NCI-H1048 (cell line): ENCODE measurements at places on chromosomes 16 and 17.

DNA sequence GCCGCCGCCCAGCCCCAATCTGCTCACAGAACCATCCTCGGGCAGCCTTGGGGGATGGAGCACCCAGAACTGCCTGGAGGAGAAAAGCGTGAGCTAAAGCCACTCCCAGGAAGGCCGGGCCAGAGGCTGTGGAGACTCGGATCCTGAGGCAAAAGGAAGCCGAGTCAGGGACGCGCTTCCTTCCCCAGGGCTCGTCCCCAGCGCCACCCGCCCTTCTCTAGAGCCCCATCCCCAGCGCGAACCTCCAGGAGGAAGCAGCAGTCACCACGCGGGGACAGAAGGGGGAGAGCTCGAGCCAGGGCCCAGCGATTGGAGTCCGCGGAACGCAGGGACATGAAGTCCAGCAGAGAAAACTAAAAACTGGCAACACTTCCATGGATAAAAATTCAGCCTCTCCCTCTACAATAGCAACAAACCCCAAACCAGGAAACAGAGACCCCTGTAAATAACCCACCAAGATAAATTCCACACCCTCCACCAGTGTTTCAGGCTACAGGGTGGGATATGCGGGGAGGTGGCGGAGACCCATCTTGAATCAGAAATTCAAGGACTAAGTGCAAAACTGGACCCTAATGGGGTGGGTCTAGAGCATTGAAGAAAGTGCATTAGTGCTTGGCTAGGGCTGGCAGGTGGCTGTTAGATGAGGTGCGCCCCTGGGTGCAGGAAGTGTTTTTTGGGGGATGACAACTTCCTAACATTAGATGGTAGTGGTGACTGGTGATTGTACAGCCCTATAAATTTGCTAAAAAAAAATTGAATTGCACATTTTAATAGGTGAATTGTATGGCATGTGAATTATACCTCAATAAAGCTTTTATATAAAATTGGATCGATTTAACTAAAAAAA lies 116.1 kb upstream of the METRNL start:
- DNase-seq: no peak

DNA sequence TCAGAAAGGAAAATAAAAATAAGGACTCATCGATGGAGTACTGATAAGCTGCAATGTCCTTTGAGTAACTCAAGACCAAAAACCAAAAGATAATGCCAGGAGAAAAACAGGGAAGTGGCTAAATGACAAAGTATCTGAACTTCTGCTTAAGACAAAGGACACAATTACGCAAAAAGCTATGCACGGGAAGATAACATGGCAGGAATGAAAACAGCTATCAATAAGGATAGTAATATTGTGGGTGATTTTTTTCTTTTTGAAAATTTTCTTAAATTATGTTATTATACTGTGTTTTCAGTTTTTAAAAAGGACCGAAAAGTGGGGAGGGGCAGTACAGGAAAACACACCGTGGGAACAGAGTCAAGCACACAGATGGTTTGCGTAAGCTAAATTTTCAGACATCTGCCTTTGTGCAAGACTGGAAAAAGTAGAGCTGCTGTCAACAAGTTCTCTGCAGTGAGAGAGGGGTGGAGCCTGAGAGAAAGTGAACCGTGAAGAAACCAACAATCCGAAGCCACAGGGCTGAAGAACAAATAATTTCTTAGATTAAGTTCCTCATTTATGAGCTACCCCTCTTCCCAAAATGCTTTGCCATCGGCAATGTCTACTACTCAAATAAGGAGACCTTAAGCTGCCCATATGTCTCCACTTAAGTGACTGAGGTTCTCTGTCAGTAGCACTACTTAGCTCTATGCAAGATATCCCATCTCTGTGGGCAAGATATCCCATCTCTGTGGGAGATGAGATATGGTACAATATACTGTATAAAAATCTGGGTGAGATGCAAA lies 99.9 kb upstream of the CORO6 start:
- DNase-seq: no peak

DNA sequence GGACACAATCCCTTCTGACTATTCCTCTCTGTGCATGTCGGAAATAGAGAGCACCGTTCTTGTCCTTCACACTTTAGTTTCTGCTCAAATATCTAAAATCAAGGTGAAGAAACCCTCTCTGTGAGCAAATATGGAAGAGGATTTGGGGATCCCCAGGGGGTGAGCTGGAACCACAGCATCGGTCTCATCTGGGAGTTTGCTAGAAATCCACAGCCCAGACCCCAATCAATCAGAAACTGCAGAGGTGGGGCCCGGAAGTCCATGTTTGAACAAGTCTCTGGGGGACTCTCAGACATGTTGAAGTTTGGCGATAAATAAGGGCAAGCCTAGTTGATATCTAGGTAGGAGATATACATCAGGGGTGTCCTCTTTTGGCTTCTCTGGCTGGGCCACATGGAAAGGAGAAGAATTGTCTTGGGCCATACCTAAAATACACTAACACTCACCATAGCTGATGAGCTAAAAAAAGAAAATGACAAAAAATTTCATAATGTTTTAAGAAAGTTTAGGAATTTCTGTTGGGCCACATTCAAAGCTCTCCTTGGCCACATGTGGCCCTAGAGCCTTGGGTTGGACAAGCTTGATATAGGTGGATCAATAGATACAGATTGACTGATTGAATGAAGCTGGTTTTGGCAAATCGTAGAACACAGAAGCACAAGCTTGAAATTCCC lies 168.0 kb upstream of the FOXF1 start:
- DNase-seq: no peak

GRCh38 chr17:41751288-41751687 lies 16.8 kb upstream of the HAP1 start:
- DNase-seq: no peak

DNA sequence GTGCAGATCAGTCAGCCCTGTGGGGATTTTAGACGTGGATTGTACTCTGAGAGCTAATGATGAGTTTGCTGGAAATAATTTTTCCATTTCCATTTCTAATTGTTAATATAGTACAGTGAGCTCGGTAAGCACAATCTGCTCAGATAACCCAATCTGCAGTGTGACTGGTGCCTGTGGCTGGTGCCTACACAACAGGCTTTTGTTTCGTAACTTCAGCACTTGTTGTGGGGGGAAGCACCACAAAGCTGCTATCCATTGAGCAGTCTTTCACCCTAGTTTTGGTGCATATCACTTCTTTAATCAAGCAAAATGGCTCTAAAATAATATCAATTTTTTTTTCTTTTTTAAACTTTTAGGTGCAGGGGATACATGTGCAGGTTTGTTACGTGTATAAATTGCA lies 534.9 kb upstream of the HSBP1 start:
- no peak for DNase-seq

GRCh38 chr16:25051406-25052150 lies 36.4 kb upstream of the ARHGAP17 start:
- DNase-seq: no peak

GRCh38 chr16:11308493-11309283 lies 27.6 kb upstream of the PRM1 start:
- DNase-seq: no peak

- DNase-seq: no peak
Observed at GRCh38 chr16:55367301-55367811, 43.4 kb downstream of the IRX6 start.

GRCh38 chr17:2621241-2621640 lies 27.8 kb downstream of the PAFAH1B1 start:
- no peak for DNase-seq
